ENCODE measurements at places on chromosomes 13 and 19.

DNA sequence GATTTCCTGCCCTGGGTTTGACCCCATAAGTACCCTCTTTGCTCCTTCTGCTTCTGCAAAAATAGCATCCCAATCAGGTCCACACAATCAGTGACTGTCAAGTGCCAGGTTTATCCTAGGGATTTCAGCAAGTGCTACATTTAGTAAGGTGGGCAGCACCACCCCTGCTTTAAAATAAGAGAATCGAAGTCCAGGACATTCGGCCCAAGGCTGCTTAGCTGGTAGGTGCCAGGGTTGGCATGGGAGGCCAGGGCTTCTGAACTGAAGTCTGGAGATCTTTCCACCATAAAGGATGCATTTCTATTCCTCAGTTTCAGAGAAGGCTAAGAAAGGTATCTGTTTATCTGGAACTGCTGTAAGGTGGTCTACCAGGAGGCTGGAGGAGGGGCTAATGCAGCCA lies 408.3 kb downstream of the ZNF536 start:
- no peak for DNase-seq

DNA sequence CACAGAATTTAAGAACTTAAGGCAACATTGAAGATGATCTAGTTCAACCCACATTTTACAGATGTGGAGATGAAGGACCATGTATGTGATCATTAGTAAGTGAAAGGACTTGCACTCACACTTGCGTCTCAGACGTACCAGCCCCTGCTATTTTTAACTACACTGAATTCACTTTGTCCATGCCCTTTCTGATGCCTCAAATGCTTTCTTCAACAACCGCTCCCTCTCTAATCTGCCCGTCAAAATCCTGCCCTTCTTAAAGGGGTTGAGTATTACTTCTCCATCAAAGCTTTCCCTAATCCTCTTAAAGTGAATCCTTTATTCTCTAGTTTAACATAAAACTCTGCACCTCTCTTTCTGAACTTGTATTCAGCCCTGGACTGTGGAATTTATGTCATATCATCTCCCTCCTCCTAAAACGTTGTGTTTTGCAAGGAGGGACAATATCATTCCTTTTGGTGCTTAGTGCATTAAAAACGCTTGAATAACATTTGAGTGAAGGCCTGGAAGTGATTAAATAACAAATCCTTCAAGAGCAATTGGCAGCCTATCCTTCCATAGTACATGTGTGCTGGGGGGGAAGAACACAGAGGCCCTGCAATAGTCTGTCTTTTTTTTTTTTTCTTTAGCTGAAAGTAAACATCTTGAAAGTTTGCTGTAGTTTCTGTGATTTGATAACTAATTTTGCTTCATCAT lies 493.3 kb downstream of the LMO7 start:
- DNase-seq = no peak

DNA sequence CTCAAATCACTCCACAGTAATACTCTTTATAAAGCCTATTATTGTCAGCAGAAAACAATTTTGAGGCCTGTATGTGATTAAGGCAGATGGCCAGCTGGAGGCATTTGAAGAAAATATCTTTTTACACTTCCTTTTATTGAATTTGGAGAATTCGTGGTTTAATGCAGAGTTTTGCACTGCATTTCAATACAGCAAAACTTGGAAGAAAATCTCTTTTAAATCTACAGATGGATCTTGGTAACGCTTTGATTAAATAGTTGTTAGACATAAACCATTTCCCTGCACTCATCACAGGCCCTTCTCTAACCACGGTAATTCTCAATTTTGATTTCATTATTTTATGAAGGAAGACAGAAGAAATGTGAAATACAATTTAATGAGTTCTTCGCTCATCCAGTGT lies 185.7 kb downstream of the RFC3 start:
- DNase-seq = no peak

- DNase-seq = no peak
Observed at GRCh38 chr19:38035515-38036495, 128.8 kb downstream of the SIPA1L3 start.

- DNase-seq = no peak
Observed at GRCh38 chr13:111228262-111229144, 91.9 kb upstream of the TEX29 start.

- DNase-seq = no peak
Observed at GRCh38 chr19:5857203-5858081, 6.2 kb upstream of the FUT3 start.

- no peak for DNase-seq
Observed at GRCh38 chr19:4537953-4538600, 1.8 kb downstream of the LRG1 start.

- DNase-seq = no peak
Observed at GRCh38 chr13:110698689-110699088, 7.2 kb downstream of the CARS2 start.

DNA sequence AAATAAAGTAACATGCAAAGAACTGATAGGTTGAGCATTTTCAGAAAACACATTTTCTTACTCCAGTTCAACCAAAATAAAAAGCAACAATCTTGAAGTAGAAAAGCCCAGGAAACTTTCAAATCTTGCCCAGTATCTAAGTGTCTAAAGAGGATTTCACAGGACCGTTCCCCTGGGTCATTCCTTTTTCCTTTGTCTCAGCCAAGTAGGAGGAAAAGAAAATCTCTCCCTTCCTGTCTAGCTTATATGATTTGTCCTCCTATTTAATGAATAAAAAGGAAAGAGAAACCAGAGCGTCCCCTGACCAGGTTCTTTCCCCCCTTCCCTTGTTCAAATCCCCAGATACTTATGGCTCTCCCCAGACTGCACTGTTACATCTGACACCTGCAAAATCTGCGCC lies 248.0 kb downstream of the KCTD12 start:
- no peak for DNase-seq

GRCh38 chr13:28316836-28317235 lies 178.1 kb downstream of the FLT1 start:
- no peak for DNase-seq

GRCh38 chr19:14369399-14370168 lies 11.7 kb upstream of the ADGRE5 start:
- no peak for DNase-seq

GRCh38 chr19:12868540-12869112 lies 12.6 kb downstream of the DNASE2 start:
- DNase-seq = no peak

- no peak for DNase-seq
Observed at GRCh38 chr13:32079587-32079986, 48.0 kb downstream of the FRY start.

GRCh38 chr13:31115616-31116015 lies 46.1 kb downstream of the HSPH1 start:
- peak; percentile 28 for DNase-seq

GRCh38 chr19:11199517-11199916 lies 2.2 kb upstream of the KANK2 start:
- DNase-seq = no peak

DNA sequence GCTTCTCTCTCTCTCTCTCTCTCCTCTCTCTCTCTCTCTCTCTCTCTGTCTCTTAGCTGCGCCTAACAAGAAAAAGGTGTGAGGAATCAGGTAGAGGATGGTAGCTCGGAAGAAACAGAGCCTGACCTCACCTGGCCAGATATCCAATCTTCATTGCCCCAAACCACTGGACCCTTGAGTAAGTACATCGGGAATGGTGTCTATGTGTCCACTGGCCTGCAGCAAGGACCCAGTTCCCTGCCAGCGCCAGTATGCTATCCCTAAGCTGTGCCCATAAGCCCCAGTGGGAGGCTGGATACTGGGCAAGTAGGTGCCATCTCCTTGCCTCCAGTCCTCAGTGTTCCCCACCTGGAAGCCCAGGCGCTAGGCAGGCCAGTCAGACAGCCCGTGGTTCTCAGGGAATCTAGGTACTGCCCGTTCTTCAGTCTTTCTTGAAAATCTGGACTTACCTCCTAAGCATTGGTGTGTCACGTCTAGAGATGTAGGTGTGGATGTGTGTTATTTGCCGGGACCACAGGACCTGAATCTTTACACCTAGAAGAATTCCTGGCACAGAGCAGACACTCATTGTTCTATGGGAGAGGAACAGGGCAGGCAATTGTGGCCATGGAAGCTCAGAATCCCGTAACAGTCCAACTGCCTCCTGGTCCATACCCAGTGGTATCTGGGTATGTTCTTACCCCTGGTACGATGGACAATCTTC lies 7.3 kb downstream of the URAD start:
- DNase-seq = no peak

DNA sequence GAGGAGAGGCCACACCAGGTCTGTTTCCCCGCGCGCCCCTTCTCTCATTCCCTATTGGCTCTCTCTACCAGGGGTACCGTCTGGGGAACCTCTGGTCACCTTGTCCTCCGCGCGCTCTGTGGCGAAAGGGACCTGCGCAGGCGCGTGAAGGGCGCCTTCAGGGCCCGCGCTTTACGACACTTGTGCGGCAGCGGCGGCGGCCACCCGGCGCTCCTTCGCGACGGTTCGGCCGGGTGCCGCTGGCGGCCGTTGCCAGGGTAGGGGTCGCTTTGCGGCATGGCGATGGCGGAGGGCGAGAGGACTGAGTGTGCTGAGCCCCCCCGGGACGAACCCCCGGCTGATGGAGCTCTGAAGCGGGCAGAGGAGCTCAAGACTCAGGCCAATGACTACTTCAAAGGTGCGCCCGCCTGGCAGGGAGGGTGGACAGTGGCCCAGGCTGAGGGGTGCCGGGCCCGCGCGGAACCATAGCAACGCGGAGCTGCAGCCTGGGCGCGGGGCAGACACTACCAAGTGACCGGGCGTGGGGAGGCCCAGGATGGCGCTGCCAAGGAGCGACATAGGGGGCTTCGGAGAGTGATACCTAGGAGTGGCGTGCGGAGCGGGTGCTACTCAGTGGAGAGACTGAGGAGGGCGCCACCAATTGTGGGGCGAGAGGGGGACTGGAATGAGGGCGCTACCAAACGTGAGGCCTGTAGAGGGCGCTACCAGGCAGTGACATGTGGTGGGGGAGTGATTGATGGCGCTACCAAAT lies at the start of gene PPP5C:
Gene PPP5C, plus strand, starts transcription at position 267 of the 751 bp plus-strand sequence. Its CDS starts 10 bp downstream, at position 277.
- DNase-seq = peak; percentile 93

GRCh38 chr13:49238621-49239020 lies 9.1 kb upstream of the CDADC1 start:
- no peak for DNase-seq

DNA sequence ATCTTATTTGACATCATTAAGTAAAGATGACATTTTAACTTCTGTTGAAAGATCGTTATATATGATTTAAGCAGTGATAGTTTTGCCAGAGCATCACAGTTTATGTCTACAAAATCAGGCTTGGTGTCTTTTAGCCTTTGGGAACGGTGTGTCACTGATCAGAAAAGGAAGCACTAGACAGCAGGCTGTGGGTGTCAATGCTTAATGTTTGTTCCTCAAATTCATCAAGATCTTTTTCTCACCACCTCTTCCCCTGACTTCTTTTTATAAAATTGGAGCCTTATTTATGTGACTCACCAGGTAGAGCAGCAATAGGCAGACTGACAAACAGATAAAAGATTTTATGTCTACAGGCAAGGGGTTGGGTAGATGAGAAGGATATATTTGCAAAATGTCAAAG lies 1558.5 kb downstream of the EFNB2 start:
- no peak for DNase-seq

GRCh38 chr19:35935911-35936737 lies at the start of gene LRFN3:
Gene LRFN3, plus strand, starts transcription at chr19:35936374. Its CDS starts 3,052 bp downstream, at chr19:35939426.
- peak; percentile 52 for DNase-seq

DNA sequence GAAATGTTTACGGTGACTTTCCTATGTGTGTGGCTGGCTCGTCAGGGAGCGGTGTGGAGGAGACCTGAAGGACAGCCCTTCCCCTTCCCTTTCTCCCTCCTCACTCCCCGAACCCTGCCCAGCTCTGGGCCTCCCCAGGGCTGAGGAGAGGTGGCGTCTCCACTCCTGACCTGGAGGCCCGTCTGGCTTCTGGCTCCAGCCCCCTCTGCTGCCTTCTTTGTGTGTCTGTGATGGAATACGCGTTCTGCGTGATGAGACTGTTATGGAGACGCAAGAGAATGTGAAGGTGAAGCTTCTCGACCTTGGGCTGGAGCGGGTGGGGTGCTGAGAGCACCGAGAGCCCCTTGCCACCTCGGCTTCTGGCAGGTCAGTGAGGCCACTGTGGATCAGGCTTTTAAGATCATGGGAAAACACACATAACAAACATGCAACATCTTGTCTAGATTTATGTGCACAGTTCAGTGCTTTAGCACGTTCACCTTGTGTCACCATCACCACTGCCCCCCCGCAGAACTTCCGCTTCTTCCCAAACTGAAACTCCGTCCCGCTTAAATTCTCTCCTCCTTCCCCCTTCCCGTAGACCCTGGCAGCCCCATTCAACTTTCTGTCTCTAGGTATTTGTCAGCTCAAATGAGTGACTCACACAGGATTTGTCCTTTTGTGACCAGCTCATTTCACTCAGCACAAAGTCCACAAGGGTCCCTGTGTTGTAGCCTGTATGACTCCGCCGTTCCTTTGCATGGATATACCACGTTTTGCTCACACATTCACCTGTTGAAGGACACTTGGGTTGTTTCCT lies 24.7 kb downstream of the ATP11A start:
- DNase-seq = no peak

- DNase-seq = no peak
Observed at GRCh38 chr13:53920916-53921315, 892.3 kb downstream of the OLFM4 start.

GRCh38 chr19:13056052-13056660 lies 46.5 kb downstream of the LYL1 start:
- no peak for DNase-seq

DNA sequence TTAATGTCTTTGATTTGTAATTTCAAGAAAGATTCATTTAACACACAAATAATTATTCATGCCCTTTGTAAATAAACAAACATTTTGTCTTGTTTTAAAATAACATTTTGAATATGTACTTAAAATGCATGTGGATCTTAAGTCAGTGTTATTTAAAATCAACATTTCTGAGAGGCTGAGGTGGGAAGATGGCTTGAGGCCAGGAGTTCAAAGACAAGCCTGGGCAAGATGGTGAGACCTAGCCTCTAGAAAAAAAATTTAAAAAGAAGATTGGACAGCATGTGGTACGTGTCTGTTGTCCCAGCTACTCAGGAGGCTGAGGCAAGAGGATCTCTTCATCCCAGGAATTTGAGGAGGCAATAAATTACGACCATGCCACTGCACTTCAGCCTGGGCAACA lies 1268.2 kb downstream of the SLITRK1 start:
- DNase-seq = no peak

DNA sequence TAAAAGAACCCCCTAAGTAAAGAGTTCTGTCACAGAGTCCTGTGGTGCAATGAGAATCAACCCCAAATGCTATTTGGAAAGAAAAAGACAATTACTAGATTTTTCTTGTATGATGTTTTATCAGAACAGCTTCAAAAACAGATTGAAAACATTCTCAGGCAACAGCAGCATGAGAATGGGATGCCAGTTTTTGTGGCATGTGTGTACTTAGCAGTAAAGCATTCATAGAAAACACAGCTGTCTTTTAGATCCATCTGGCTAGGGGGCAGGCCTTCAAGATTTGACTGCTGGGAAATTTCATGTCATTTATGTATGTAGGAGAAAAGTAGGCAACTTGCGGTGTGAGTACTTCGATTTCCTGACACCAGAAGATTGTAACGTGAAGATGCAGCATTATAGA lies 170.5 kb upstream of the HTR2A start:
- DNase-seq = no peak

- DNase-seq = no peak
Observed at GRCh38 chr13:101390461-101390860, 25.8 kb downstream of the NALCN start.

- no peak for DNase-seq
Observed at GRCh38 chr13:44573790-44574465, 2.2 kb downstream of the TSC22D1 start.

Measured in DMS153 (cell line).